ENCODE measurements at places on chromosomes 4 and X.

DNA sequence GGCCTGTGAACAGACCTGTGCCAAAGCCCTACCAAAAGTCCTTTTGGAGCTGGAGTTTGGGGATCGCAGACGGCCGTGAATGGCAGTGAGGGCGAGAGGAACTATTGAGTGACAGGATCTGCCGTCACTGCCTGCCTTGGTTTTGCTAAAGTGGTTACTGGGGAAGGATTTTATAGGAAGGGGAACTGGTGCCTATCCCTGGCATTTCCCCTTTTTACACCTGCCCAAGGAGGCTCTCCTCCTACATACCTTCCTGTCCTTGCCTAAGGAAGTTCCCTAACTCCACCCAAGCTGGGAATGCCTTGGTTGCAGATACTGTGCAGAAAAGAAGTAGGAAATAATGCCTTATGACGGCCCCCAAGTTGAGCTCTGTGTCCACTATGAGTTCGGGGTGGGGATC, 14.5 kb downstream of the LONRF3 start:
- DNase-seq, result no peak

GRCh38 chrX:47587091-47587891, 5.1 kb downstream of the TIMP1 start:
- DNase-seq, result no peak

- DNase-seq, result no peak
Measured at GRCh38 chr4:82231806-82232205, 142.0 kb downstream of the HNRNPD start.

DNA sequence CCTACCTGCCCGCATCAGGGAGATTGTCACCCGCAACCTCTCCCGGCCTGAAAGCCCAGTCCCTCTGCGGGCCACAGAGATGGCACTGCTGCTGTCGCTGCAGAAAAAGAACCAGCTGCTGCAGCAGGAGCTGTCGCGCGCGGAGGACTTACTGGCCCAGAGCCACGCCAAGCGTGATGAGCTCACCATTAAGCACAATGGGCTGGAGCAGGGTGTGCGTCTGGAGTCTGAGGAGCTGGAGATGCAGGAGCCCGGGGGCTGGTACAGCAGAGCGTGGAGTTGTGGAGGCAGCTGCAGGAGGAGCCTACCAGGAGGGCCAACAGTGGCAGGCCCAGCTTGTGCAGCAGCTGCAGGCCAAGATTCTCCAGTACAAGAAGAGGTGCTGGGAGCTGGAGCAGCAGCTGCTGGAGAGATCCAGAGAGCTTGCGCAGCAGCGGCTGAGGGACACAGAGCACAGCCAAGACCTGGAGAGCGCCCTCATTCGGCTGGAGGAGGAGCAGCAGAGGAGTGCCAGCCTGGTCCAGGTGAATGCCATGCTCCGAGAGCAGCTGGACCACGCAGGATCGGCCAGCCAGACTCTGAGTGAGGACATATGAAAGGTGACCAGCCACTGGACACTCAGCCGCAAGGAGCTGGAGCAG, 11.3 kb downstream of the SMIM10L2A start:
- no peak for DNase-seq

DNA sequence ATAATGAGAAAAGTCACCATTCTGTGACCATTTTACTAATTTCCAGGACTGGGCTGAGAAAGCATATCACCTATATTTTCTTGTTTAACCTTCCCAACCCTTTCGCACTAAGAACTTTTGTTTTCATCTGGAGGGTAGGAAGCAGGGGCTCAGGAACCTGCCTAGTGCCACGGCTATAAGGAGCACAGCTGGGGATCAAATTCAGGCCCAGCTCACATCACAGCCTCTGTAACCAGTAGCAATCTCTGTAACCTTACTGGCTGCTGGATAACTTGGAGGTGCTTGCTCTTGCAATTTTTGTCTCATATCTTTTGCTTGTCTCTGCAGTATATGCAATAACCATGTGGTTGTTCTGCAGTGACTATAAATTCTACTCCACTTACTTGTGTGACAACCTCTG, 76.7 kb upstream of the PLAC1 start:
- DNase-seq, result no peak

DNA sequence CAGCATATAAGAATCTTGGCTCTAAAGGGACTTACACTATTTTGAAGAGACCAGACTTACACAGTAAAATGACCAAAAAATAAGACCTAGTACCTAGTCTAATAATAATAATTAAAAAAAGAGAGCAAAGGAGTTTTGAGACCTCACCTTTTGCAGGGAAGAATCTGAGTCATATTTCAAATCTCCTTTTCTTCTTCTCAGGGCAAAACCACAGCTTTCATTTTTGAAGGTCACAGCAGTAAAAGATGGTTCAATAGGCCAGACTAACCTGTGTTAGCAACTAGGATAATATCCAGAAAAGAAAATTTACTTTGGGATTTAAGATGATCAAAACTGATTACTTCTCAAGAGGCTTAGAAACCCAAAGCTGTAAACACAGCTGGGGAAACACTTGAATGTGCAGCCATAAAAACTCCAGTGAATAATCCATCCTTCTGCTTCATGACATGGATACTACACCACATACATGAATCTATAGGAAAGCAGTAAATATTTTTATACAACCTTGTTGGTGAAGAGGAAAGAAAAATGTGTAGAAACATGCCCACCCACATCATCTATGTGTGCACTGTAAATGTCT, 25.9 kb upstream of the LNX1 start:
- DNase-seq, result no peak

DNA sequence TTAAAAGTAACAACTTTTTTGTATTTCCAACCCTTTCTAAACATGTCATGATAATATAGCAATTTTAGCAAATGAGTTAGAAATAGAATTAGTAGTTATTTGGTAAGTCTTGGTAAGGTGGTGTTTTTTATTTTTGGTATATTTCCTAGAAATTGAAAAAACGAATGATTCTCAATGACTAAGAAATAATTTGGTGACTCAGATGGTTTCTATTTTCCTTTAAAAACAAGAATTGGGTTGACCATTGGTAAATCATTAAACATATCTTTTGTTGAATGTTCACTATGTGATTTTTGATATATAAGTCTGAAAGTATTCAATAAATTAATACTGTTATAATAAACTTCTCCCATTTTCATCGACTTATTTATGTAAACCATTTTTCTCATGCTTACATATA, 206.2 kb upstream of the BANK1 start:
- no peak for DNase-seq

- no peak for DNase-seq
Measured at GRCh38 chr4:23455456-23456158, 434.2 kb downstream of the PPARGC1A start.

DNA sequence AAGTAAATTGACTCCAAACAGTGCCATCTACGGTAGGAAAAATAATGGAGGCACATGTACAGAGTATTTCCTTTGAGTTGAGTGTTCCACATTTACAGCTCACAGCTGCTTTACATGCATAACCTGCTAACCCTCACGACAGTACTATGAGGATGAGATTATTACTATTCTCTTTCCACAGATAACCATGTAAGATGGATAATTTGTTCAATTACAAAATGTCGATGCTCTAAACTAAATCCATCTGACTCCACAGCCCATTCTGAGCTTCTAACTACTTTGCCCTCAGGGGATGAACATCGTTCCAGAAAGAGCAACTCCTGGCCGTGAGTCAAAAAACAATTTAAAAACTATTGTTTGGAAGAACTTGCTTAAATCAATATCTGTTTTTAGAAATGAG, 330.4 kb upstream of the NWD2 start:
- no peak for DNase-seq

All from vagina (tissue), 2 donors.